ENCODE measurements at places on chromosomes 3 and 15. TPM values are rescaled to one million over a fixed set of nuclear protein-coding genes. Genes with fewer than 3 reads are reported as not detected.

- no peak for DNase-seq
Observed at GRCh38 chr3:15629860-15630597, 28.5 kb downstream of the BTD start.

DNA sequence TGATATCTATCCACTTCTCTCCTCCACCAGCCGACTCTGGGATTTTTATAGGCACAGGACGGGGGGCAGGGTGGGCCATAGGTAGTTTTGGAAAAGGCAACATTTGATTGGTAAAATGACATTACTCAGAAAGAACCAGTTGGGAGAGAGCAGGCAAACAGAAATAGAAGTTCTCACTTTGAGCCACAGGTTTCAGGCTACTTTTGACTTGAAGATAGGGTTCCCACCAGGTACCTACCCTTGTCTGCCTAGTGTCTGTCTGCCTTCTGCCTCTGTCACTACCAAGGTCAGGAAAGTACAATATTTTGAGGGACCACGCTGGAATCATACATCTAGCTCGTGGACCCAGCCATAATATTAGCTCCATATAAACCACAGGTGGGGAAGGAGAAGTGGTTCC lies 412.9 kb upstream of the GRM7 start:
- no peak for DNase-seq

- no peak for DNase-seq
Observed at GRCh38 chr3:123552095-123552714, 32.6 kb downstream of the HACD2 start.

DNA sequence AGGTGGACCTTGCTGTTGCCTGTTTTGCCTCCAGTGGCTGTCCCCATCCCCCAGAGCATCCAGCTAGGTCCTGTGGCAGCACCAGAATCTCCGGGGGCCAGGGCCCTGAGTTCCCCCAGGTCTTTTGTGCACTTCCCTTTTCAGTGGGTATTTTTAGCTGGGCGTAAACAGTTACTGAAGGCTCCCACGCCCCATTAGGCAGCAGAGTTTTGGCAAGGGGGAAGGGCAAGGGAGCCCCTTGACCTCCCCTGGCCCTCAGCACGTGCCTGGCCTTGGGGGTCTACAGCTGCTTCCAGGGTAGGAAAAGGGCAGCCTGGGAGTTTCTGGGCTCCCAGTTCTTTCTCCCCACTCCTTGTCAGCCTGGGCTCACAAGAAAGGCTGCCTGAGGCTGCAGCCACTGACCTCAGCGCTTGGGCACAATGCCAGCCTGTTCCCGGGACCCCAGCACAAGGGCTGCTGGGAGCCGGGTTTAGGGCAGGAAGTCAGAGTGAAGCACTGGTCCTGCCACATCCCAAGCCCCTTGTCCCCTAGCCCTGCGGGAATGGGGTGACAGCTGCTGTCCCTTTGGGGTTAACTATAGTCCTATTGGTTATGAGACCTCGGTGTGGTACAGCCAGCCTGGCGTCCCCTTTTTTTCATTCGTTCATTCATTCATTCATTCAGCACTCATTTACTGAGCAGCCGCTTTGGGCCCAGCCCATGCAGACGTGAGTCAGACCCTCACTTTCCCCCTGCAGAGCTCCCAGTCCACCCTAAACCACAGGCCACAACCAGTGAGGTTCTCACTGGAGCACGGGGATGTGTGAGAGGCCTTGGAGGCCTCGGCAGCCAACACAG lies 8.4 kb downstream of the CSK start:
- DNase-seq = peak; percentile 93

GRCh38 chr15:98308117-98308516 lies 340.2 kb upstream of the IGF1R start:
- DNase-seq = no peak

DNA sequence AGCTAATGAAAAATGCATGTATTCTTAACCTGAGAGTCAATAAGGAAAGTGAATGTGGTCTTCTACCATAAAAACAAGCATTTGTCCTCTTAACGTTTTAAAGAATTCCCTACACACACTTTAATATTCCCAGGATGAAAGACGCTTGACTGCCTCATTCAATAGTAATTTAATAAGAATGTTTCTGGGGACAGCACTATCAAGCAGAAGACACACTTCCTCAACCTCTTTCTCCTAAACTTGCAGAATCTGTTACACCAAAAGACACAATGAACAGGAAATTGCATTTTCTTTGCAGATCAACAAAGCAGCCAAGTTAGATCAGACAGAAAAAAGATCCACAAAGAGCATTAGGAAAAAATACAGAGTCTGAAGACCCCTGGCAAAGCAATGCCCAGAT lies 97.7 kb downstream of the PLCH1 start:
- no peak for DNase-seq

GRCh38 chr3:157147099-157147803 lies 12.7 kb downstream of the CCNL1 start:
- no peak for DNase-seq

DNA sequence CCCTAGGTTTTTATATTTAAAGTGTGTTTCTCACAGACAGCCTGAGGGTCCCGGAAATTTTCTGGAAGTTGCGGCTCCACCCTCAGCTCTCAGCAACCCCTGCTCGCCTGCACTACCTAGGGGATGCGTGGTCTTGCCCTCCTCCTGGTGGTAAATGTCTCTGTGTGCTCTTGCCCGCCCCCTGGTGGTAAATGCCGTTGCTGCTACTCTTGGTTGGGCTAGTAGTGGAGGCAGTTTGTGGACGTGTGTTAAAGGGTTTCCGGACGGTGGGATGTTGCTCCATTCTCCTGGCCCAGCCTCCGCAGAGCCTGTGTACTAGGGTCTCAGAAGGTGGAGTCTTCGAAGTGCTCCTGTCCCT lies 27.4 kb downstream of the STOML1 start:
- peak; percentile 91 for DNase-seq

DNA sequence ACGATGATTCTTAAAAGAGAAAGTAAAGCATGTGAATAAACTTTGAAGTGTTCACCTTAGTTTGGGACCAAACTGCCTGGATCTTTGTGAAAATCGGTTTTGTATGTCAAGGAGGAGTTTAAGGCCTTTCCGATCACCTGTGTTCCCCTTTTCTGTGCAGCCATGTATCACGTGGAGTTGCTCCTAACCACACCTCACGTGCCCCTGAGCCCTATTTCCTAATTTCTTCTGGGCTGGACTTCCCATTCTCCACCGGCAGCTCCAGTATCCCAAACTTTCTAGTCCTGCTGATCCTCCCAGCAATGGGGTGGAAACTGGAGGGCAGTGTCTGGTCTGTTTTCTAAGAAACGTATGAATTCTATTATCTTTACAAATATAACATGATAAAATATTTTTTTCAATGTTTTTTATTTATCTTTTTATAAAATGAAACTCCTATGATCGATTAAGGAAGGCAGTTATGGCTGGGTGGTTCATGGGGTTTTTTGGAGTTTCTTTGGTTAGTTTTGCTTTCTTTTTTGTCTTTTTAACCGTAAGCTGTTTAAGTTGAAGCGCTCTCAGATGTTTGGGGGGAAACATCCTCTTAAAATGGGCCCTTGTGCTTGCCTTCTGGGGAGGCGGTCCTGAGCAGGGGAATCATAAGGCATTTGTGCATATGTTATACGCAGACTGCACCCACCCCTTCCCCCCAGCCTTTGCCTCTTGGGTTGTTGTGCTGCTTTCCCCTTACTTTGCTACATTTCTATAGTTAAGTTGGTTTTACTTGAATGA lies 43.6 kb upstream of the WWTR1 start:
- no peak for DNase-seq

- DNase-seq = no peak
Observed at GRCh38 chr15:61038387-61038786, 190.7 kb downstream of the RORA start.

GRCh38 chr15:63048776-63049665 lies 6.5 kb downstream of the TPM1 start:
- DNase-seq = no peak

DNA sequence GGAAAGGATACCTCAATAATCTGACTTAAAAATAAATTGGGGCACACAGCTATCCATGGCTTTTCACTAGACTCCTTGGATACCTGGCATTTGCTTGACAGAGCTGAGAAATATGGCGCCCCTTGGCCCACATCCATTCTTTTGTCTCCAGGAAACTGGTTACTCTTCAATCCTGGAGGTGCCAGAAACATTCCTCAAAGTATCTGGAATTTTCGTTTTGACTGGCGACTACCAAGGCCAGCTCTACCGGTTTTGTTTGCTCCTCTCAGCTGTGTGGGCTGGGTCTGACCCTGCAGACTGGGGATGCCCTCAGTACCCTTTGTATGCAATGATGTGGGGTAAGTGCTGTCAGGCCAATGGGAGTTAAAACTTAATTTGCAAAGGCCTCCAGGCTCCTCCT lies 27.0 kb downstream of the KATNBL1 start:
- DNase-seq = no peak

DNA sequence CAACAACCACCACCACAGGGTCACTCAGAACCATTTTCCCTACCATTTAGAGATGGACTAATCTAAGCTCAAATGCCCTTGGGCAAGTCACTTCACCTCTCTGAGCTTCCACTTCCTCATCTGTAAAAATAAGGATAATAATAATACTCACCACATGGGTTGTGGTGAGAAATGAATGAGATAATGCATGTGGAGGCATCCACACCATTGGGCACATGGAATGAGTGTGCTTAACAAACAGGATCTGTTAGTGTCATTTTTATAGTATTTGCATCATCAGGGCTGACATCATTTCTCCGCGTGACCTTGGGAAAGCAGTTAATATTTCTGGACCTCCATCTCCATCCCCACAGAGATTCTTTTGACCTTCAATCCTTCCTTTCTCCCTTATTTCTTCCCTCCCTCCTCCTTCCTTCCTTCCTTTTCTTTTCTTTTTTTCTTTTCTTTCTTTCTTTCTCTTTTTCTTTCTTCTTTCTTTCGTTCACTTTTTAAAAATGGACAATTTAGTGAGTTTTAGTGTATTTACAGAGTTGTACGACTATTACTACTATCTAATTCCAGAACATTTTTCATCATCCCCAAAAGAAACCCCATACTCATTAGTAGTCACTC lies 7.7 kb upstream of the RFT1 start:
- no peak for DNase-seq

DNA sequence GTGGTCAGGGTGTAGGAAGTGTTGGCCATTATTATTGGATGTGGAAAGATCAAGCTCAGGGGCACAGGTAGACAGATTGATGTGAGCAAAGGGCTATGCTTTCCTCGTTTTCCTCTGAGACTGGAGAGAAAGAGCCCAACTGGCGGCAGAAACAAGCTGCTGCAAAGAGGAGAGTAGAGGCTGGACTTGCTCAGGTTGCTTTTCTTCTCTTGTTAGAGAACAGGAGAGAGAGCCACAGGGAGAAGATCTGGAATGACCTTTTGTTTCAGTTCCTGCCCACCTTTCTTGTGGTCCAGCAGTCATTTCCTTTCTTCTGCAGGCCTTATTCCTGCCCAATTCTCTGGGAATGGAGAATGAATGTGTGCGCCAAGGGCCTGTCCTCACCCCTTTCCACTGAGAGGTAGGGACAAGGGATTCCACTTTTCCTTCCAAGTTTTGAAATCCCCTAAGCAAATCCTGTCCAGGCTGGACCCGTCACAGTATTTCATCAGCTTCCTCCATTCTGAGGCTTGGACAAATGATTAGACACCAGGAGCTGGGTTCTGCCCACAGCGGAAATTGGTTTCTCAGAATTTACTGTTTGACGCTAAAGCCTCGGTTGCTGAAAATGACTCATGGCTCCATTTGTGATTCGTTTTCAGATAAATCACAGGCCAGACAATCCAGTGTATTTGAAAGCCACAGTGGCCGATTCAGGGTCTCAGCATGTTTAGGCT lies 16.1 kb downstream of the ZNF80 start:
- no peak for DNase-seq

- no peak for DNase-seq
Observed at GRCh38 chr15:63465104-63465503, 39.3 kb upstream of the USP3 start.

- DNase-seq = no peak
Observed at GRCh38 chr3:190429681-190430080, 20.0 kb downstream of the TMEM207 start.

DNA sequence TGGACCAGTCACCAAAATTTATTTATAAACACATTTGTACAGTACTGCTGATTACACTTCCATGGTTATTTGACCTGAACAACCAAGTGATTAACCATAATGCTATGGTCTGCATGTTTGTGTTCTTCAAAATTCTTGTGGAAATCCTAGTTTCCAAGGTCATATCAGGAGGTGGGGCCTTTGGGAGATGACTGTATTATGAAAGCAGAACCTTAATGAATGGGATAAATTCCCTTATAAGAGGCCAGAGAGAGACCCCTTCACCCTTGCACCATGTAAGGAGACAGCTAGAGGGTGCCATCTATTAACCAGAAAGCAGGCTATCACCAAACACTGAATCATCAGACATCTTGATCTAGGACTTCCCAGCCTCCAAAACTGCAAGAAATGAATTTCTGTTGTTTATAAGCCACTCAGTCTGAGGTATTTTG lies 1.9 kb downstream of the SCAPER start:
- no peak for DNase-seq

GRCh38 chr3:81268526-81268925 lies 492.9 kb downstream of the GBE1 start:
- DNase-seq = peak; percentile 15

DNA sequence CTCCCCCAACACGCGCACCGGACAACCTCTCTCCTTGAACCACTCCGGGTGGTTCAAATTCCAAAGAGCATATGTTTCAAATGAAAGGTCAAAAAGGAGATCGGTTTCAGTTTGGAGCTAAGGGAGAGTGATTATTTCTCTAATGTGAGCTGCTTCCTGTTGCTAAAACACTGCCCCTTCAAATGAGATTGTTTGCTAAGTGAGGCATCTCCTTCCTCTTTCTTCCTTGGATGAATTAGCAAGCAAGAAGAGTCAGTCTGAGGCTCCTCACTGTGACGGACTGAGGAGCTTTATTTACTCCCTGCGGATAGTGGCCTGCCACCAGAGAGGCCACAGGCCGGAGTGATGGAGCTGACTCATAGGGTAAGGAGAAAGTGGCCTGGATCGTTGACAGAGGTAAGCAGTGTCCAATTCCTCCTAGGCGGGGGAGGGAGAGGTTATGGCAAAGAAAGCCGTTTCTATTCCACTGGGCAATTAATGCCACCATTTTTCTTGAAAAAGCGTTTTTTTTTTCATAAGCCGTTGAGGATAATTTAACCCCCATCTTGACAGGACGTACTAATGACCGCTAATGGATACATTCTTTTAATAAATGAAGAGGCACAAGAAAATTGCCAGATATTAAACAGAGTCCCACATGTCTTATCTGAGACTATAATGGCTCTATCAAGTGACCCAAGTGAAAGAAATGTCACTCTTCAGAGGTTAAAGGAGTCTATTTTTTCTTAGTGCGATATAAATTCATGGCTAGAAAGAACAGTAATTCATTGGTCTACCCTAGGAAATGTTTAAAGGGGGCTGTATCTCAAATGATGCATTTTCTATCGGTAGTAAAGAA lies 167.0 kb upstream of the ANKRD28 start:
- peak; percentile 88 for DNase-seq

The SUCNR1 gene
- 16.3 TPM for polyA plus RNA-seq

The GPR176 gene
- 2.9 TPM for polyA plus RNA-seq

The ZWILCH gene
- polyA plus RNA-seq = 3.0 TPM

The CPB1 gene
- polyA plus RNA-seq = not detected

The LDHAL6B gene
- polyA plus RNA-seq = not detected

The BCL2A1 gene
- 0.67 TPM for polyA plus RNA-seq

The CLDN1 gene
- 6.2 TPM for polyA plus RNA-seq

The PARP3 gene
- polyA plus RNA-seq = 30.1 TPM

The XCR1 gene
- polyA plus RNA-seq = not detected

The PPP2R3A gene
- polyA plus RNA-seq = 16.6 TPM

The SST gene
- polyA plus RNA-seq = not detected

The DNAH12 gene
- polyA plus RNA-seq = not detected

All from kidney (tissue), 22 donors.